ENCODE measurements at places on chromosomes 2 and 18.

GRCh38 chr2:74003494-74004211 is 18.9 kb downstream of the TET3 start:
- DNase-seq, result no peak

GRCh38 chr18:23137097-23137635 is 1.9 kb downstream of the CABLES1 start:
- DNase-seq, result no peak

DNA sequence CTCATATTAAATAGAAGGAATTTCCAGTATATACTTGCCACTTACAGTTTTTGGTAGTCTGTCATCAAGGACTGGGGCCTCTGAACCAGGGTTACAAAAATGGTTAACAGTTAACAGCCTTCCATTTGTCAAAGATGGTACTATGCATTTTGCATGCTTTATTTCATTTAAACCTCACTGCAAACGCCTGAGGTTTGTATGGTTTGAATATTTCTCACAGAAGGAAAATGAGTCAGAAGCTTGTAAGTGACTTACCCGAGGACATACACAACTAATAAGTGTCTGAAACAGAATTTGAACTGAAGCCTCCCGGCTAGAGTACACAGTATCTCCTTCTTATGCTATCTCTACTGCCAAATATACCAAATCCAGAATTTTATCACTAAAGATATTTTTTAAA is 1593.5 kb upstream of the ACVR2A start:
- no peak for DNase-seq

DNA sequence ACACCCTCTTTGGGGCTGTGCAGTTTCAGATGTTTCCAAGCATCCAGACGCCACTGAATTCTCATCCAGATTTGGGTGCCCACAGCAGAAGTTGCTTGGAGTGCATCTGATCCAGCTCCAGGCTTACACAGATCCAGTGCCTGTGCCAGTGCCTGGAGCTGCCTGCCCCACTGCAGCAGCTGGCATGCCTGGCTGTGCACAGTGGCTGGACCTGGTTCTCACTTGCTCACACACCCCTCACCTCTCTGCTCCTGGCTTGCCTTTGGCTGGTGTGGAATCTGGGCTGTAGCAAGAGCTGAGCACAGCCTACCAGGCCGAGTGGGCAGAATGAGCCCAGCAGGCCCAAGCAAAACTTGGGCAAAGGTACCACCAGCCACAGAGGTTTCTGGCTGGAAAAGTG is 137.9 kb downstream of the SPAG16 start:
- no peak for DNase-seq

DNA sequence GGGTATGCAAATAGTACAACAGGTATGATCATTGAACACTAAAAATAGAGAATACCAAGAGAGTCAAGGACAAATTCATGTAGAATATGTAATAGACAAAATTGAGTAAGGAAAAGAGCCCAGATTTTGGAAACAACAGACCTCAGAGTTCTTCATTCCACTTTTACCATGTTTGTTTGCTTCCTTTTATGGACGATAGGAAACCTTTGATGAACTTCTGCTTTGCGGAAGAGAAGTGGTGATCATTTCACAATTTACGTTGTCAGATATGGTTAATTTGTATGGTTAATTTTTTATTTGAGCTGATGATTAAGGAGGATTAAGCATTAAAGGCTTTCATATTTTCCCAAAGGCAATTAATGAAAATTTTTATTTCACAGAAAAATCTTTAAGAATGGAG is 16.3 kb downstream of the MARCHF7 start:
- DNase-seq, result no peak

- no peak for DNase-seq
These were observed 56.6 kb downstream of the CLHC1 start for GRCh38 chr2:55175254-55176093.

- DNase-seq, result peak; percentile 34
These were observed 12.0 kb upstream of the NTSR2 start for GRCh38 chr2:11681722-11682589.

GRCh38 chr2:25951071-25951547 is 31.2 kb downstream of the KIF3C start:
- DNase-seq, result peak; percentile 64

- no peak for DNase-seq
These were observed 85.4 kb upstream of the MYO3B start for GRCh38 chr2:170092436-170093060.

DNA sequence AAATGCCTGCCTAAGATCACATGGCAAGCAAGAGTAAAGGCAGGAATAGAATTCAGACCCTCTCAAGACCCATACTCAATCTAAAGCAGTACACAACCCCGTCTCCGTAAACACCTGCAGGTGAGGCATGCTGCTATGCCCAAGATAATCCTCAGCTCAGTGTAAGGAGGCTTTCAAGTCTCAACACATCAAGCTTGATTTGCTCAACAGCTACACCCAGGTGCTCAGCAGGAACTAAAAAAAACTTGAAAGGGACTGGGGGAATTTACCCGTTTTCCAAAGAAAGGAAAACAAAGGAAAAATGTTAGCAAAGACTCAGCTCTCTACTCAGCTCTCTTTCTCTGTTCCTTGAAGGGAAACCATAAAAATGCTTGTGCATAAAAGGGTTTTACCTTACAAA is 301.8 kb downstream of the C1D start:
- DNase-seq, result no peak

DNA sequence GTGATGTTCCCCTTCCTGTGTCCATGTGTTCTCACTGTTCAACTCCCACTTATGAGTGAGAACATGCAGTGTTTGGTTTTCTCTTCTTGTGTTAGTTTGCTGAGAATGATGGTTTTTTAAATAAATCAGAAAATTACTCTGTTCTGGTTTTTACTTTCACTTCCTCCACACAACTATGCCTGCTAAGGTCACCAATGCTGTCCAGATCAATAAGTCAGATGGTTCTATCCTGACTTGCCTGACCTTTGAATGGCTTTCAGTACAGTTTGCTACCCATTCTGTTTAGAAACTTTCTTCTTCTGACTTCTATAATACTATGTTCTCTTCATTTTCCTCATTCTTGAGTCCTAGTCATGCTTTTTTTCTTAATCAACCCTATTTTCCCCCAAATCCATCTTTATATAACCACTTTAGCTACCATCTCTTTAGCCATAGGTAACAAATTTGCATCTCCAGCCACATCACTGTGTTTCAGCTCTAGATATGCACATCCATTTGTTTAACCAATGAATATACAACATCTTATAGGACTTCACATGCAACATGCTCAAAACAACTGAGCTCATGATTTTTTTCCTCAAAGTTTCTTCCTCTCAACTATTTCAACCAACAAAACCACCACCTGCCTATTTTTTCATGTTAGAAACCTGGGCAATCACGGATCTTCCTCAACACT is 58.8 kb upstream of the SLC38A11 start:
- no peak for DNase-seq

DNA sequence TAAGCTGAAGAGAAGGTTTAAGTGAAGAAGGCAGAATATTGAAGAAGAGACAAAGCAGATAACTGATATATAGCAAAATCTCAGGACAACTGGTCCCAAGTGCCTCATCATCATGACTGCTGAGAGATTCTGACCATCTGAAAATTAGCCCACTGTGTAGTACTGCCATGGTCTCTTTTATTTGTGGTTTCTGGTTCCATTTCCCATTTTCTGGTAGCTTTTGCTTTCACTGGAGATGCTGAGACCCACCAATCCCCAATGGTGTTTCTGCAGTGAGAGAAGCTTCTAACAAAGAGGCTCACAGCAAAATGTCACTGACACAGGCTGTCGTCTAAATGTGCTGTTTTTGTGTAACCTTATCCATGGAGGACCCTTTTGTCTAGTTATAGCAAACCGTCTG is 79.5 kb downstream of the TMEM163 start:
- DNase-seq, result no peak

GRCh38 chr18:3872641-3873040 is 422.7 kb downstream of the TGIF1 start:
- DNase-seq, result no peak

DNA sequence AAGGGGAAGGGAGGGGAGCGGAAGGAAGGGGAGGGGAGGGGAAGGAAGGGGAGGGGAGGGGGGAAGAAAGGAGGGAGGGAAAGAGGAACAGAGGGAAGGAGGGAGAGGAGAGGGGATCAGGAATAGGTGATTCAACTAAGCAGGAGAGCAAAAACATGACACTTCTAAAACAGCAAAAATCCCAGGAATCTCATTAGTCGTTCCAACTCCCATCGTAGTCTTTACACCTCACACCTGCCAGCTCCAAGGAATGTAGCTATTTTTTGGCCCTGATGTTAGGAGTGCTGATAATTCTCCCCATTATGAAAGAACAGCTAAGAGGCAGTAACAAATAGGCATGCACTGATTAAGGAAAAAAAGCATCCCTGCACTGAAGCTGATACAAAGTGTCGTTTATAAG is 709.9 kb upstream of the PKDCC start:
- no peak for DNase-seq

- DNase-seq, result no peak
These were observed 125.7 kb downstream of the MRO start for GRCh38 chr18:50694147-50694546.

DNA sequence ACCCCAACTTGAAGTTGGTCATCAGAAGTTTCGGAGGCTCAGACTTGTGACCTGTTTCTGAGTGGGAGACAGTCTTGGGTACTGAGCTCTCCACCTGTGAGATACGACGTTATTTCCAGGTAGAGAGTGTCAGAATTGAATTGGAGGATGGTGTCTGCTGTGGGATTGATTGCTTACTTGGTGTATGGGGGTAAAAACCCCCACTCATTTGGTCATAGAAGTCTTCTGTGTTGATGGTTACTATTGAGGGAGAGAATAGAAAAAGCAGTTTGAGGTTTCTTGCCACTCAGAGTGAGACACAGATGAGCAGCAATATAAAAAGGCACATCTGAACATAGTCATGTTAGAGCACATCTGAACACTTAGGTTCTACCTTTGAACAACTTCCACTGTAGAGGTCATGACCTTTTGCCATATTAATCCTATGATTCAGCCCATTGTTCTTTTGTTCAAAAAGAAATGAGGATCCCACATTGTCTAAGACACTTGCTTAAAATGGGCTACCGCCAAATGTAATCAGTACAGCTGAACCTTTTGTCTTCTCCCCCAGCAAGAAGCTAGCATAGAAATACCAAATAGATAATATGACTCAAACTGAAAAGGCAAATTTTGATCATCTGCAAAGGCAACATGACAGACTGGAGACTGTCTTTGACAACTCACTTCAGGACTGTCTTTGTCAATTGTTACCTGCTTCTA is 73.3 kb downstream of the NAB1 start:
- DNase-seq, result peak; percentile 31

- DNase-seq, result no peak
These were observed 168.4 kb downstream of the NDUFA10 start for GRCh38 chr2:239856620-239857285.

- DNase-seq, result no peak
These were observed 196.8 kb downstream of the PPP1R1C start for GRCh38 chr2:182182436-182182835.

GRCh38 chr2:1609040-1609439 is 135.3 kb downstream of the PXDN start:
- no peak for DNase-seq

DNA sequence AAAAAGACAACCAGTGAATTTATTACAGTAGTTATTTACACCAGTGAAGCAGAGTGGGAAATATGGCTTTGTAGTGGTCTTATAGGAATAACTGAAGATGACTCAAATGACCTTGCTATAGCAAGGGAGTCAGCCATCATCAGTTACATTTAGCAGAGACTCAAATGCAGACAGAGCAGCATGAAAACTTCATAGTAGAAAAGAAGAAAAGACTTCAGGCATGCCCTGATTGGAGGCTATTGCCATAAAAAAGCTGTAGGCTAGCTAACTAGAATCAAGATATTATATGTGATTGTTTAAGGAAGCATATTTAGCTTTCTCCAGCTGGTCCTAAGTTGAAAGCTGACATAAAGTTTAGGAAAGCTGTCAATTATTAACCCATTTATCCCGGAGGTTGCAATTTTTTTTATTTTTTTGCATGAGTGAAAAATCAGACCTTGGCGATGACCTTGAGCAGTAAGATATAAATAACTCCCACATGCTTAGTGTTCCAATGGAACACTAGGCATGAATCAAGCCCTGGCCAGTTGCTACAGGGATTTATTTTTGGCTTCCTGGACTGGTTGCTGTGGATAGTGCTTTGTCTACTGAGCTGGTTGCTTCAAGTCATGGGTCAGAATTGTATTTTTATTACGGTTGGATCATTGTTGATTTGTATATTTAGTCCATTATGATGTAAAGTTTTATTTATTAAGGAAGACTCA is 675.6 kb upstream of the VRK2 start:
- no peak for DNase-seq

DNA sequence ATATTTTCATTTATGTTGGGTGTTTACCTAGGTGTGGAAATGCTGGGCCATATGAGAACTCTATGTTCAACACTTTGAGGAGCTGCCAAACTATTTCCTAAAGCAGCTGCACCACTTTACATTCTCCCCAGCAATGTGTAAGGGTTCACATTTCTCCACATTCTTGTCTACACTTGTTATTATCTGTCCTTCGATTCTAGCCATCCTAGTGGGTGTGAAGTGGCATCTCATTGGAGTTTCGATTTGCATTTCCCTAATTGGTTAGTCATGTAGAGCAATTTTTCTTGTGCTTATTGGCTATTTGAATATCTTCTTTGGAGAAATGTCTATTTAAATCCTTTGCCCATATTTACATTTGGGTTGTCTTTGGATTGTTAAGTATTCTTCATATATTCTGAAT is 21.9 kb downstream of the RNF144A start:
- DNase-seq, result no peak

DNA sequence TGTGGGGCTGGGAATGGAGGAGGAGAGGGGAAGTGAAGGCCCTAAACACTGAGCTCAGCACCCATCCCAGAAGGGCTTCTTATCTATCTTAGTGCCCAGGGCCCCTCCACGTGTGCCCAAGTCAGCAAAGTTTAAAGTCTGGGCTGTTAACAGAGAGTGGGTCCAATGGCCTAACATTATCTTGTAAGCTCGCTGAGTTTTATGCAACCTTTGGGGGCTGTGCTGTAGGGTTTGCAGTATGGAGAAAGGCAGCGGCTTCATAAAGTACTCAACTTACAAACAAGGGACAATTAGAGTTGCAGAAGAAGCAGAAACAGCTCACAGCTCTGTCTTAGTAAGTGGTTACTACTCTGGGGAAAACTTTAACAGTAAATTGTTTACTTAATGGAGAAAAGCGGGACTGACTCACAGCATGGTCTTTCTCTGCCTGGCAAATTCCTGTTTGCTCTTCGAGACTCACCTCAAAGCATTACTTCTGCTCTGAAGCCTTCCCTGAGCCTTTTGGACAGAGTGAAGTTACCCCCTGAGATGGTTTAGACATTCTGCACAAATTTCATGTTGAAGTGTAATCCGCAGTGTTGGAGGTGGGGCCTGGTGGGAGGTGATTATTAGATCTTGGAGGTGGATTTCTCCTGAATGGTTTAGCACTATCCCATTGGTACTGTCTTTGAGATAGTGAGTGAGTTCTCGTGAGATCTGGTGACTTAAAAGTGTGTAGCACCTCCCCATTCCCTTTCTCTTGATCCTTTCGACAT is 9.0 kb downstream of the ENOSF1 start:
- no peak for DNase-seq
